ENCODE measurements at places on chromosomes 4 and X.

DNA sequence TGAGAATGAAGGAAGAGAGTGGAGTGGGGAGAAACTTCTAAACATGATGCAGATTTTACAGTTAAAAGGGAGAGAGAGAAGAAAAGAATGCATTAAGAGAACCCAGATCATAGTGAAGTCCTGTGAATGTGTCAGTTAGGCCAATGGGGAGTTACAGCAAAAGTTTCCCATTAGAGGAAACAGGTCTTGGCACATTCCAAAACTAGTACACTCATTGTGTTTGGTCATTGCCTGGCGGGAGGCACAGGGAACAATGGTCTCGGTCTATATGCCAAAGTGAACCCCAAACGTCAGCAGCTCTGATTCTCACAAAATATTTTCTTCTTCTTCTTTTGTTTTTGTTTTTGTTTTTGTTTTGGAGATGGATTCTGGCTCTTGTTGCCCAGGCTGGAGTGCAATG, 284.5 kb upstream of the CTSO start:
- DNase-seq = no peak
- no peak overlapping the region for H3K4me3 ChIP-seq
- H3K36me3 ChIP-seq = no peaks in the 10 kb centered on the region
- H3K27me3 ChIP-seq = no peaks in the 10 kb centered on the region
- H3K27ac ChIP-seq = no peak overlapping the region

- H3K27ac ChIP-seq = no peak overlapping the region
- H3K4me1 ChIP-seq = no peaks in the 10 kb centered on the region
- no peak overlapping the region for H3K4me3 ChIP-seq
- DNase-seq = no peak
- H3K27me3 ChIP-seq = no peaks in the 10 kb centered on the region
- H3K36me3 ChIP-seq = no peaks in the 10 kb centered on the region
Measured at GRCh38 chrX:20067709-20068561, 48.8 kb downstream of the MAP7D2 start.

GRCh38 chr4:67103001-67103747, 442.1 kb downstream of the CENPC start:
- H3K27ac ChIP-seq = no peak overlapping the region
- no peak for DNase-seq
- H3K27me3 ChIP-seq = no peaks in the 10 kb centered on the region
- no peak overlapping the region for H3K4me3 ChIP-seq

DNA sequence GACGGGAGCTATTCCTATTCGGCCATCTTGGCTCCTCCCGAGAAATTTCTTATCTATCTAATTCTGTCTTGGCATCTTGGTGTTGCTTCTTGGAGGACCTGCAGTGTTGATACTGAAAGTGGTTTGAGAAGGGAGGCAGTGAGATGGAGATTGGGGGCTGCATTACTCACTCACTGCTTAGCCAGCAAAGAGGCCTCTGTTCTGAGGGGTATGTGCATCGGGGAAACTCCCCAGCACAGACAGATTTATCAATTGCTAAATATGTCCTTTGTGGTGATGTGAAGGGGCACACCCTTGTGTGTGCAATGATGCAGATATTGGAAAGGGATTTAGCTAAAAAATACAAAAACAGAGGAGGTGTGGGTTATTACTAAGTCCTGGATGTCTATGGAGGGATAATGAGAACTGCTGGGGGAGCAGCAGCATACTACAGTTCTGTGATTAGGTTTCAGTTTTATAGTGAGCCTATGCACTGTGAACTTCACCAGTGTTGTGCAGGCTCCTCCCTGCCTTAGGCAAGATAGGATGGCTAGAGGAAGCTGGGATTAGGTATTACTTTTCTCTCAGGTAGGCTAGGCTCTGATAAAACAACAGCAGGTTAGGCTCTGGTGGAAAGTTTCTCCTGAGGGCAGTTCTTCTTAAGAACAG, 279.0 kb downstream of the HS3ST1 start:
- no peaks in the 10 kb centered on the region for H3K36me3 ChIP-seq
- peak; percentile 21 for DNase-seq
- H3K4me3 ChIP-seq = peak overlapping the region; percentile 22
- H3K27ac ChIP-seq = no peak overlapping the region
- H3K27me3 ChIP-seq = no peaks in the 10 kb centered on the region
- H3K4me1 ChIP-seq = peaks cover 14% of the 10 kb centered on the region

- no peaks in the 10 kb centered on the region for H3K4me1 ChIP-seq
- H3K27me3 ChIP-seq = no peaks in the 10 kb centered on the region
- no peak overlapping the region for H3K27ac ChIP-seq
Measured at GRCh38 chr4:47562297-47562696, 77.2 kb downstream of the ATP10D start.

DNA sequence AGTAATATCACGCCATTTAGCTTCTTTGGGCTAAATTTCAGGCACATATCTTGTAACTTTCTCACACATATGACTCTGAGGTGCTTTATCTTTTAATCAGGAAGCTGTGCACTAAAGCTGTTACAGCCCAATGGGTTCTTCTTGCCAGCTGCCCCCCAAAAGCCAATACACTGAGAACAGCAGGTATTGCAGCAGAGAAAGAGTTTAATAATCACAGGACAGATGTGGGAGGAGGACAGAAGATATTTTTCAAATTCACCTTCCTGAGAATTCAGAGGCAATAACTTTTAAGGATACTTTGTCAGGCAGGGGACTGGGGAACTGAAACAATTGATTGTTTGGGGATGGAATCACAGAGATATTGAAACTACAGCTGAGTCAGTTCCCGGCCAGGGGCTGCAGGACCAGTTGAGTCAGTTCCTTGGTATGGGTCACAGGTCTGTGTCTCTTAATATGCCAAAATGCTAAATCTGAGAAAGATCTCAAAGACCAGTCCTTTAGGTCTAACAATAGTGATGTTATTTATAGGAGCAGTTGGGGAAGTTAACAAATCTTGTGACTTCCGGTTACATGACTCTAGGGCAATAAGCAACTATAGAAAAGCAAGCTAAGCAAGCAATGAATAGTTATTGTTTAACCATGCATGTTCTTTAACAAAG, 28.1 kb downstream of the DDIT4L start:
- no peak overlapping the region for H3K27ac ChIP-seq
- peaks cover 5% of the 10 kb centered on the region for H3K4me1 ChIP-seq
- no peaks in the 10 kb centered on the region for H3K36me3 ChIP-seq
- no peak for DNase-seq
- no peaks in the 10 kb centered on the region for H3K27me3 ChIP-seq

DNA sequence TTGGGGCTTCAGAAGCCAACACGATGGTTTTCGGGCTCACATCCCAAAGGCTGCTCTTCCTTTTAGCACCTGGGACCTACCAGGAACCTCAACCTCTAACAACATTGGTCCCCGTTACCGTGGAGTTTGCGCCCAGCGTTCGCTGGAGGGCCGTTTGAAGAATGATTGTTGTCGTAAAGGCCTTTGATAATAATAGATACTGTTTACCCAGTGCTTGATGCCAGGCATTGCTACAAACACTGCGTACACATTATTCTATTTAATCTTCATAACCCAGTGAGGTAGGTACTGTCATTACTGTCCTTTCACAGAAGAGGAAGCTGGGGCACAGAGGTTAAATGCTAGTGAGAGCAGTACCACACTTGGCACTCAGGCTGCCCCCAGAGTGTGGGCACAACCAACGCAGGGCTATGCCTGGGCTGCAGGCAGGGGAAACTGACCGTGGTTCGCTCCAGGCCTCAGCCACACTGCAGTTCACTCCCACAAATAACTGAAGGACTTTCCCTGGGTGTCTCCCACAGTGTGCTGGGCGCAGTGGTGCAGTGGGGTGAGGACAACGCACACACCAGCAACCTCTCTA, 1.0 kb upstream of the ACSL1 start:
- peaks cover 26% of the 10 kb centered on the region for H3K4me1 ChIP-seq
- peak overlapping the region; percentile 82 for H3K4me3 ChIP-seq
- DNase-seq = no peak
- no peaks in the 10 kb centered on the region for H3K27me3 ChIP-seq
- H3K36me3 ChIP-seq = no peaks in the 10 kb centered on the region

- no peak overlapping the region for H3K4me3 ChIP-seq
- DNase-seq = no peak
- H3K27ac ChIP-seq = no peak overlapping the region
- no peaks in the 10 kb centered on the region for H3K4me1 ChIP-seq
Measured at GRCh38 chrX:85109235-85109634, 105.6 kb downstream of the APOOL start.

GRCh38 chr4:185421366-185422124, 4.2 kb downstream of the UFSP2 start:
- DNase-seq = no peak
- H3K27me3 ChIP-seq = no peaks in the 10 kb centered on the region
- H3K36me3 ChIP-seq = peaks cover 4% of the 10 kb centered on the region
- H3K27ac ChIP-seq = no peak overlapping the region
- H3K4me3 ChIP-seq = no peak overlapping the region

DNA sequence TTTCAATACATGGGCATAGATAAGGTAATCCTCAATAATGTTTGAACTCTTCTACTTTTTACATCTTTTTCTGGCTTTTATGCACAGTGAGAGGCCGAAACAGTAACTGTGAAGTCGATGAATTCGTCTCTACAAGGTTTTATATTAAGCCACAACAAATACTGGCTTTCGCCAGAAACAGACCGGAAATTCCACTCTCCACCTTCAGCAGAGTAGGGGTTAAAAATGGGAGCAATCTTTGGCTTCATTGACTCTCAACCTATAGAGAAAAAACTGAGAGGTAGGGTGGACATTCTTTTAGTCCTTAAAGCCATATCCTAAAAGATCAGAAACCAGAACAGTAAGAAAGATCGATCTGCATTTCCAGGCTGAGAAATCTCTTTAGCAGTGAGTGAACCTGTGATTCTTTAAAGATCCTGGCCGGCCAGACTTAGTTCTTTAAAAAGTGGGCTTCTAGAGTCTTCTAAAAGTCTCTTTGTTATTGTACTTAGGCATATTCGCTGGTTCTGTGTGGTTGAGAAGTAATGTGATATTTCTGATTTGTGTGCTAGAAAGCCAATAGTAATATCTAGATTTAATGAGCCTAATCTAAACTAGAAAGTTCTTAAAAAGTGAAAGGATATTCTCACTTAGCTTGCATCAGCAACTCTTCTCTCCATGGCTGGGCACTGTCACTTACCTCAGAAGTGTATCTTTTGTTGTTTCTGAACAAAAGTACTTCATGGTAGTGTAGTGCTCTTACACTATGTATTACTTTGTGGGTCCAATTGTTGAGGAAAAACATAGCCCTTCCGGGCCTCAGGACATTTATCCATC, 2.0 kb downstream of the HSPA4L start:
- H3K27ac ChIP-seq = no peak overlapping the region
- H3K4me3 ChIP-seq = no peak overlapping the region
- no peak for DNase-seq
- H3K4me1 ChIP-seq = peaks cover 21% of the 10 kb centered on the region
- no peaks in the 10 kb centered on the region for H3K36me3 ChIP-seq

Measured in B cell (primary cell).